Chondrocyte (in vitro differentiated cells): ENCODE measurements at places on chromosomes 2 and 18.
A peak's percentile ranks its signal among the peaks of the same experiment; 100 is the strongest.

GRCh38 chr2:128016620-128017019, 11.2 kb downstream of the SAP130 start:
- no peak for DNase-seq

GRCh38 chr2:212737392-212738172, 199.0 kb upstream of the ERBB4 start:
- DNase-seq: no peak

DNA sequence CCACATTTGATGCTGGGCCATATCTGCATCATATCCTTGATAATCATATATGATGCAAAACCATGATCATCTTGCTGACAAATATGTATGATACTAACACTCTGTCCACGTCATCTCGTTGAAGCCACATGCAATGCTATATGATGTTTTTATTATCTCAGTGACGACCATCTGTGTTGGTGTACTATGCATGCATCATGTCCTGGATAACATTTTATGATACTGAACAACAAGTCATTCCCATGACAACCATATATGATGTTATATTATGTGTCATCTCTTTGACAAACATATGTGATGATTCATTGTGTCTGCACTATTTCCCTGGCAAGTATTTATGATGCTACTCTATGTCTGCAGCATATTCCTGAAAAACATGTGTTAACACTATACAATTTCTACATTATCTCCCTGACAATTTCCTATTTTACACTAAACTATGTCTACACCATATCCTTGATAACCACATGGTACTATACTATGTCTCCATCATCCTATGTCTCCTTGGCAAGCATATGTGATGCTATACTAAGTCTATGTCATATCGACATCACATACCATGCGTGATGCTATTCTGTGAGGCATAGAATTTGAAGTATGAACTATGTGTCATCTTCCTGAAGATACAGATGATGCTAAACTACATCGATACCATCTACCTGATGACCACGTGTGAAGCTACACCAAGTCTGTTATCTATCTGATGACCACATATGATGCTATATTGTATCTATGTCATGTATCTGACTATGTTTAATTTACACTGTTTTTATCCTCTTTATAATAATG, 37.0 kb downstream of the DAW1 start:
- no peak for DNase-seq

- DNase-seq: no peak
Observed at GRCh38 chr2:210445116-210445707, 31.3 kb downstream of the LANCL1 start.

DNA sequence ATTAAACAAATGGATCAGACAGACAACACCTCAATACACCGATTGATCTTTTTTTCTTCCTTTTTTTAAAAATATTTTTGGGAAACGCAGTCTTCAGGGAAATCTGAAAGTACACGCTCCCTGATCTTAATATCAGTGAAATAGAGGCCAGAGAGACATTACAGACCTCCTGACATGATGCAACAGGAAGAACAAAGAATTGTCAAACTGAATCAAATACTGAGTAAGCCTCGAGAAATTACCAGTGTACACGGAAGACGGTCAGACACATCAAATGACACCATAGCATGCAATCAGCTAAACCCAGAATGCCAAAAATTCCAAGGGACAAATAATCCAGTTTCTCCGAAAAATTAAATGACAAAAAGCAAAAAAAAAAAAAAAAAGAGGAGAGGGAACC, 80.2 kb upstream of the NFU1 start:
- DNase-seq: no peak

GRCh38 chr18:47501946-47502345, 250.5 kb upstream of the SKOR2 start:
- DNase-seq: no peak

- DNase-seq: no peak
Observed at GRCh38 chr2:204072443-204073324, 136.1 kb downstream of the ICOS start.

DNA sequence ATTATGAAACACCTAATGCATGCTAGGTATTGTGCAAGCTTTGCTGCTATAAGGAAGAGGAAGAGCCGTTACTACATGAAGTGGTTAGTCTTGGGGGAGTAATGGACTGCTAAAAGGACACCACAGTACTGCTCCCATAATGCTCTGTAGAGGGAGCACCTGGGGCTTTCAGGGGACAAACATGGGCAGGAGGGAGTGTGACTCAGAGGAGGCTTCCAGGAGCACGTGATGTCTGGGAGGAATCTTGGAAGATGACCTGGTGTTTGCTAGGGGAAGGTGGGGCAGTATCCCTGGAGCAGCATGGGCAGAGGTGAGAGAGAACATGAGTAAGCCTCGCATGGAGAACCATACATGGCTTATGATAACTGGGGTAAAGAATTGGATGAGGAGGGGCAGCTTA, 18.8 kb downstream of the MAPK4 start:
- no peak for DNase-seq

DNA sequence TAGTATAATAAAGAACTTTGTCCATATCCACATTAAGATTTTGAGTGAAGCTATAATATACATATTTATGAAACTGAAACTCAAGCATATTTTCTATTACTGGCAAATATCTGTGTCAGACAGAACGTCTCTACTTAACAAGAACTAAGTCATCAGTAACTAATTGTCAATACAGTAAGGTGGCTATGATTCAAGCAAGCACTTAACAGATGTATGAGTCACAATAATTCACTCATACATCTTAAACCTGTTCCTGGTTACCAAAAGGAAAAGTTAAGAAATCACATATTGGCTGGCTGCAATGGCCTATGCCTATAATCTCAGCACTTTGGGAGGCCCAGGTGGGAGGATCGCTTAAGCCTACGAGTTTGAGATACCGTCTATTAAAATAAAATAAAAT, 96.0 kb downstream of the SOS1 start:
- no peak for DNase-seq

GRCh38 chr2:31644551-31644950, 63.8 kb upstream of the SRD5A2 start:
- no peak for DNase-seq

GRCh38 chr2:108938077-108938710, 50.8 kb downstream of the EDAR start:
- DNase-seq: no peak

DNA sequence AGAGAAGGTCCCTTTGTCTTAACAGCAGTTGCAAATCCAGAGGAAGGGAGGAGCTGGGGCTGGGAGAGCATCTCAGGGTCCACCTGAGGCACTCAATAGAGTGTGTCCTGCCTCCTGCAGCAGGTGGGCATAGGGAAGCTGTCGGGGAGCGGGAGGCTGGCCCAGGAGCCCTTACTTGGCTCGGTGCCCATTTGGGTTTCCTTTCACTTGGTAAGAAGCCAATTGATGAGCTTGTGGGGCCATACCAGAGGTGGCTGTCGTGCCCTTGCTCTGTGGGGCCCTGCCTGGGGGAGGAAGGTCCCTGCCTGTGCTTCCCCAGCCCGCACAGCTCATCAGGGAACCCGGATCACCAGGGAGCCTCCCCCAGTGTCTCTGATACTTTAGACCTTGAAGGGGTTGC, 229.7 kb downstream of the DYSF start:
- DNase-seq: peak; percentile 55

- no peak for DNase-seq
Observed at GRCh38 chr2:160091381-160091780, 29.0 kb upstream of the PLA2R1 start.

DNA sequence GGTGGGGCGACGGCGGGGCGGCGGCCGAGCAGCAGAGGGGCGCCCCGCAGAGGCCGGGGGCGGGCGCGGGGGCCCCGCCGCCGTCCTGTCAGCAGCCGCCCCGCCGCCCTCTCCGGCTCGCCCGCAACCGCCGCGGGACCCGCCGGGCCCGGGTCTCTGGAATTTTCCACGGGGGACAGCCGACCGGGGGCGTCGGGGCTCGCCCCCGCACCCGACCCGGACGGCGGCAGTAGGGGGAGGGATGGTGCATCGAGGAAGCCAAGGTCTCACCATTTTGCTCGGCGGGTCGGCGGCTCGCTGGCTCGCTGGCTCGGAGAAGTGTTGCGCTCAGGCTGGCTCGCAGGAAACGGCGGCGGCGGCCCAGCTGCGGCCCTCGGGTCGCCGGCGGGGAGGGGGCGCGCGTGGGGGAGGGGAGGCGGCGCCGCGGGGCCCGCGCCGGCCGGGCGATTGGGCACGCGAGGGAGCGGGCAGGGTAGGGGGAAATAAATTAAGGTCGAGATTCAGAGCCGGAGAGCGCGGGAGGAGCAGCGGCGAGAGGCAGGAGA, 405 bp downstream of the PPP3R1 start:
- DNase-seq: no peak

GRCh38 chr2:28972778-28973335, 8.2 kb upstream of the TOGARAM2 start:
- DNase-seq: peak; percentile 29

DNA sequence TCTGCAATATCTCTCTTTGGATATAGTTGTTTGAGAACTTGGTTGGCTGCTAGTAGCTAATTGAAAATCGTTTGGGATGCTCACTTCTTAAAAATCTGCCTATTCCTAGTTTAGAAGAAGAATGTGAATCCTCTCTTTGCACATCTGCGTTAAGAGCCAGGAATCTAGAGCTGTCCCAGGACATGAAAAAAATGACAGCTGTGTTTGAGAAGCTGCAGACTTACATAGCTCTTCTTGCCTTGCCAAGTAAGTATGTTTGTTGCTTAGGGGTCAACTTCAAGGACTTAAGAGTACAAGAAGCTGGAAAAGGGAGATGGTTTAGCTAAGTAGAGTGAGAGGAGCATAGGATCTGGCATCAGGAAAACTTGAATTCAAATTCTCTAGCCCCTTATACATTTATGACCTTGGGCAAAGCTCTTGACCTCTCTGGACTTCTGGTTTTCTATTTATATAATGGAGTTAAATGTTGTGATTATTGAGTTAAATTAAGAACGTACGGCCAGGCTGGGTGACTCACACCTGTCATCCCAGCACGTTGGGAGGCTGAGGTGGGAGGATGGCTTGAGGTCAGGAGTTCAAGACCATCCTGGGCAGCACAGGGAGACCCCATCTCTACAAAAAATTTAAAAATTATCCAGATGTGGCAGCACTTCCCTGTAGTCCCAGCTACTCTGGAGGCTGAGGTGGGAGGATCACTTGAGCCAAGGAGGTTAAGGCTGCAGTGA, 55.2 kb upstream of the STON1 start:
- no peak for DNase-seq

DNA sequence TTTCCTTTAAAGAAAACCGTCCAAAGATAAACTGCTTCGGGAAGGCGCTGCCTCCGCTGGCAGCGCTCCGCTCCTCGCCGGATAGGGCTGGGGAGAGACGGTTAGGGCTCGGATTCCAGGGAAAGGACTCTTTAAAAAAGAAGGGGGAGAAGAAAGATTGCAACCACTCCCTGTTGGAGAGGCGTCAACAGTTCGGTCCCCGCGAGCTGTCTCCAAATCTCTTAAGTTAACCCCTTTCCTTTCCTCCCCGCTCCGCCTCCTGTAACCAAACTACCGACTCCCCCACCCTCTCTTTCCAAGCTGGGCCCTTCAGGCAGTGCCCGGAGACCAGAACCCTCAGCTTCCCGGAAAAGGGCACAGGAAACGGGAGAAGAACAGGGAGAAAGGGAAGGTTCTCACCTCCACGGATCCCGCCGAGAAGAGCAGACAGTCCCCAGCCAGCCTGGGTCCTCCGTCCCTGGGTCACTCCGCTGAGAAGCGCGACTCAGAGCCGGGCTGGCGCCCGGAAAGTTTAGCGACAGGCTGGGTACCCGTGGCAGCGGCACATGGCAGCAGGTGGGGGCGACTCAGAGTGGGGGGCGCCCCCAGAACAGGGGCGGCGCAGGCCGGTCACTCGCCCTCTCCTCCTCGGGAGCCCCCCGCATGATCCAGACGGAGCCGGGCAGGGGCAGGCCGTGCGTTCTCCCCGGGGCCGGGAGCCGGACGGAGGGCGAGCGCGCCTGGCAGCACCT, 675 bp downstream of the FZD5 start:
- DNase-seq: no peak

DNA sequence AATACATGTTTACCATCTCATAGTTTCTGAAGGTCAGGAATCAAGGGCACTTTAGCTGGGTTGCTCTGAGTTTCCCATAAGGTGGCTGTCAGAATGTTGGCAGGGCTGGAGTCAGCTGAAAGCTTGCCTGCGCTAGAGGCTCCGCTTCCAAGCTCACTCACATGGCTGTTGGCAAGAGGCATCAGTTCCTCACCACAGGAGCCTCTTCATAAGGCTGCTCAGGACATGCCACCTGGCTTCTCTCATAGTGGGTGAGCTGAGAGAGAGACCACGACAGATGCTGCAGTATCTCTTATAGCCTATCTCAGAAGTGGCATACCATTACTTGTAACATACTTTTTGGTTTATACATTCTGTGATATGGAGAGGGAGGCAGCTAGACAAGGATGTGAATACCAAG, 7.2 kb downstream of the HADHB start:
- DNase-seq: no peak

DNA sequence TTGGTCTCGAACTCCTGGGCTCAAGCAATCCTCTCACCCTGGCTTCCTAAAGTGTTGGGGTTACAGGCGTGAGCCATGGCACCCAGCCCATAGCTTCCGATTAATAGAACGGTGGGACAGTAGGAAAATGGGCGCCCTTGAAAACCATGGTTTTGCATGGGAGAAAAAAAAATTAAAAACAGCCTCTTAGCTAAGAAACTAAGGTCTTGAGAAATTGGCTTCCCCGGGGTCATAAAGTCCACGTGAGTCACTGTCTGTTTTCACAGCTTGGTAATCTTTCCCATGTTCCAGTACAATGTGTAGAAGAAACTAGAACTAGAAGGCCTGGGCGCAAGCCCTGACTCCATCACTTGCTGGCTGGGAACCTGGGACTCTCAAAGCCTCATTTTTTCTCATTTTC, 20.7 kb downstream of the B3GNT2 start:
- no peak for DNase-seq

- no peak for DNase-seq
Observed at GRCh38 chr18:12076424-12077140, 17.1 kb upstream of the ANKRD62 start.

- no peak for DNase-seq
Observed at GRCh38 chr2:180662521-180662920, 317.9 kb upstream of the UBE2E3 start.

- no peak for DNase-seq
Observed at GRCh38 chr18:57918601-57919000, 115.5 kb upstream of the ATP8B1 start.

- DNase-seq: no peak
Observed at GRCh38 chr2:68362749-68363148, 2.3 kb upstream of the PLEK start.

- DNase-seq: no peak
Observed at GRCh38 chr18:32770666-32771168, 2.1 kb downstream of the KLHL14 start.
